ENCODE measurements at places on chromosomes 16 and 17.
A peak's percentile ranks its signal among the peaks of the same experiment; 100 is the strongest.

- no peak for DNase-seq
Measured at GRCh38 chr16:88649195-88649923, 1.5 kb downstream of the CYBA start.

- no peak for DNase-seq
Measured at GRCh38 chr16:6701096-6701495, 631.5 kb upstream of the RBFOX1 start.

GRCh38 chr16:18789515-18789849 lies 652 bp downstream of the RPS15A start:
- no peak for DNase-seq

- DNase-seq = peak; percentile 34
Measured at GRCh38 chr16:69566240-69566980, 644 bp downstream of the NFAT5 start.

- no peak for DNase-seq
Measured at GRCh38 chr16:86432691-86433090, 77.6 kb upstream of the FOXF1 start.

- DNase-seq = no peak
Measured at GRCh38 chr17:73547790-73548189, 96.5 kb downstream of the SDK2 start.

- no peak for DNase-seq
Measured at GRCh38 chr17:39144416-39144840, 7.0 kb downstream of the PLXDC1 start.

DNA sequence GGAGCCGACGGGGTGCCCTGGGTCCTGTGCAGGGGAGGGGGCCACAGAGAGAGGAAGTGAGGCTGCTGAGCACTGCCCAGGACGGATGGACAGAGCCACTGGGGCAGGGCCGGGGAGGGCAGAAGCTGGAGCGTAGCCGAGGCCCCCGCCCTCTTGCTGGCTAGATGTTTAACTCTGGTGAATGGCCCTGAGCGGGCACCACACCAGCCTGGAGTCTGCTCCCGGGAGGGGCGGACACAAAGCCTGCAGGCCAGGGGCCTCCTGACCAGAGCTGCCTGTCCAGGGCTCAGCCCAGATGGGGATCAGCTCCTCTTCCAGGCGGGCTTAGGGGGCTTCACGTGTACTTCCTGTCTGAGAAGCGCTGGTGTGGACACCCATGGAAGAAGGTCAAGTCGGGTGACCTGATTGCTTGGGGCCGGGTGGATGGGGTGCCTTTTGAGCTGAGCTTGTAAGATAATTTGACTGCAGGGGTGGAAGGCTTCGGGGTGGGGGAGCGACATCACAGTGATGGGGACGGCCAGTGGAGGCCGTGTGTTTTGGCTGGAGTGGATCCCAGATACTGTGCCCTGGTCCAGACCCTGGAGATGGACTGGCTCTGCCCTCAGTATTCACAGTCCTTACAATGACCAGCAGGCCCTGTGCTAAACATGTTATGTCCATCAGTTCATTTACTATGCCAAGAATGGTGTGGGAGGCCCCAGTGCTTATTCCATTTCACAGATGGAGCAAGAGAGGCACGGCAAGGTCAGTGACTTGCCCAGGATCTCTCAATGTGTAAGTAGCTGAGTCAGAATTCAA lies 33.7 kb upstream of the CIBAR2 start:
- no peak for DNase-seq

DNA sequence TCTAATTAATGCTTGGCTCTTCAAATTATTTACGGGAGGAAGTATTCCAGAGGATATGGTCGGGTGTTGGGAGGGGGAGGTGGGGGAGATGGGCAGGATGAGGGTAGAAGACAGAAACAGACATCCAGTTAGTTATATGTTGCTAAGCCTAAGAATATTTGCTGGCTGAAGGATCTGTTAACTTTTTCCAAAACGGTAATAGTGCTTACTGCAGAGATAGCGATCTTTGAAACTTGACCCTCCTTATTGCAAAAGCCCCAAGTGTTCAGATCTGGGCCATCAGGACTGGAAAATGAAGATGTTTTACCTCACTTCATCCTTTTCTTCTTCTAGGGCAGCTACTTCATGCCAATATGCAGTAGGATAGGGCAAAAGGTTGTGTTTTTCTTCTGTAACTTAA lies 27.0 kb upstream of the MMD start:
- no peak for DNase-seq

GRCh38 chr16:67685388-67686112 lies 18.9 kb downstream of the C16orf86 start:
- no peak for DNase-seq

GRCh38 chr16:31157136-31157535 lies 7.3 kb upstream of the PRSS36 start:
- no peak for DNase-seq

GRCh38 chr16:68590201-68590994 lies 51.3 kb downstream of the ZFP90 start:
- DNase-seq = peak; percentile 40

- no peak for DNase-seq
Measured at GRCh38 chr17:79950306-79950705, 85.4 kb downstream of the TBC1D16 start.

- no peak for DNase-seq
Measured at GRCh38 chr17:69735285-69735684, 320.8 kb downstream of the MAP2K6 start.

DNA sequence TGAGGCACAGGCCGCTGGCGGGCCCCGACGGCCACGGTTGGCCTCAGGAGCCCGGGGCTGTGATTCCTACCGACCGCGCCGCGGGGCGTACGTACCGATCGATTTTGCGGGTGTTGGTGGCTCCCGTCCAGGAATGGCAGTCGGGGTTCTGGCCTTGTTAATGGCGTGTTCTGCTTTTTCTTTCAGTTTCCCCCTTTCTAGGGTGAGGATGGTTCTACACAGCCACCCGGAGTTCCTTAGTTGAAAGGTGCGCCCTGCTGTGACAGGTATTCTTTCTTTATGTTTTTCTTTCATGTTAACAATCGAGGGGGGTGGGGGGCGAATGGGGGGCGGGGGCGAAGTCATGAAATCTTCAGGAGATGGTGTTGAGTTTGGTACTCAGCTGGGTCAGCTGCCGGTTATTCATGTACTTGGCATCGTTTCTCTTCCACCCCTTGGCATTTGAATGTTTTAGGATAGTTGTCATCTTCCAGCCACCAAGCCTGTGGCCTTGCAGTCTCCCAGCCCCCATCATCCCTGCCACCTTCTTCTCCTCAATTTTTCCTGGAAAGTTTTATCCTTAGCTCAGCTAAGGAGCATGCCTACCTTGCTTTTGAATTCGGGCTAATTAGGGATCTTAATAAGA lies 802 bp downstream of the CYLD start:
- peak; percentile 60 for DNase-seq

GRCh38 chr16:79639576-79640311 lies 39.2 kb upstream of the MAF start:
- no peak for DNase-seq

DNA sequence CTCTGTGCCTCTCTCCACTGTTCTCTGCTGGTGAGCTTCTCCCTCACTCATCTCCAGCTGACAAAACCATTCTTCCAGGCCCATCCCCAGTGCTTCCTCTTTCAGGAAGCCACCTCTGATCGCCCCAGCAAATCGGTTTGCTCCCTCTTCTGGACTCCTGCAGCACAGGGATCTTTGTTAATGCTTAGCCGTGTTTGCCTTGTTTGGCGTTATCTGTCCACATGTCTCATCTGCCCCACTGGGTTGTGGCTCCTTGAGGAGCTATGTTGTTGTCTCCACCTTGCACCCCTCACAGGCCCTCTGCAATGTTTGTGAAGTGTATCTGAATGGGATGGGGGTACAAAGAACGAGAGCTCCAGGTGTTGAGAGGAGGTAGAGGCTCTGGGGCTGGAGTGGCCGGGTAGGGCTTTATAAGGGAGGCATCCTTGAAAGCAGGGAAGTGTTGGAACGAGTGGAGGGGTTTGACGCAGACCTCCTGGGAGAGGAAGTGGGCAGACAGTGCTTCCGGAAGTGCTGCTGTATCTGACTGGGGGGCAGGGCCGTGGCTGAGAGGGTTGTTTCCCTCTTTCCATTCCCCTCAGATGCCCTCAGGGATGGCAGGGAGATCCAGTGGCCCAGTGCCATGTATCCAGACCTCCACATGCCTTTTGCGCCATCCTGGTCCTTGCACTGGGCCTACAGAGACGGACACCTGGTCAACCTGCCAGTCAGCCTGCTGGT lies 27.8 kb downstream of the CASKIN2 start:
- no peak for DNase-seq

- no peak for DNase-seq
Measured at GRCh38 chr16:23408823-23409298, 44.1 kb downstream of the COG7 start.

DNA sequence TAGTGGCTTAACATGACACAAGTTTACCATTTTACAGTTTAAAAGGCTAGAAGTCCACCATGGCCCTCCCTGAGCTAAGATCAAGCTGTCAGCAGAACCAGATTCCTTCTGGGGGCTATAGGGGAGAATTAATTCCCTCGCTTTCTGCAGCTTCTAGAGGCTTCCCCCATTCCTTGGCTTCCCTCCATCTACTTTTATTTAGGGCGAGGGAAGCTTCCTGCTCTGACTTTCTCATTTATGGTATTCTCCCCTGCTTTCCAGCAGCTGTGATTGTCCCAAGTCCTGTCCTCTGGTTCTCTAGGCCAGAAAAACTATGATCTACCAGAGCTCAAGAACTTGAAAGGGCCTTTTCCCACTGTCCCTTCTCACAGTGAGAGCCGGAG lies 4.3 kb downstream of the CETP start:
- DNase-seq = no peak

GRCh38 chr16:56514845-56515244 lies 5.0 kb downstream of the BBS2 start:
- DNase-seq = no peak

DNA sequence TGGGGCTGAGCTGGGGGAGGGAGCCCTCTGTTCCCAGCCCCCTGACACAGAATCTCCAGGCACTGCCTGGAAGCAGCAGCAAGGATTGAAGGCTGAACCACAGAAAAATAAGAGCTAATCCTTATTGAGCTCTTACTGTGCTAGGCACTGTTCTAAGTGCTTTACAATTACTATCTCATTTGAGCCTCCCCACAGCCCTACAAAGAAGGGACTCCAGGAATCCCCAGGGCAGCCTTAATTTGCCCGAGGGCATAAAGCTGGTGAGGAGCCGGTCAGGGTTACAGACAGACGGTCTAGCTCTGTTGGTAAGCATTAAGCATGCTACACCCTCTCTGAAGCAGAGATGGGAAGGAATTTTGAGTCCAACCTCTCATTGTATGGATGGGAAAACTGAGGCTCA lies 7.0 kb downstream of the SAMD14 start:
- DNase-seq = no peak

GRCh38 chr16:78321620-78322360 lies 222.3 kb downstream of the WWOX start:
- DNase-seq = no peak

- no peak for DNase-seq
Measured at GRCh38 chr16:62829607-62830006, 793.4 kb upstream of the CDH8 start.

GRCh38 chr17:7436556-7437368 lies 1.5 kb downstream of the TMEM102 start:
- DNase-seq = peak; percentile 61

GRCh38 chr17:10149573-10150399 lies 48.6 kb downstream of the GAS7 start:
- no peak for DNase-seq

DNA sequence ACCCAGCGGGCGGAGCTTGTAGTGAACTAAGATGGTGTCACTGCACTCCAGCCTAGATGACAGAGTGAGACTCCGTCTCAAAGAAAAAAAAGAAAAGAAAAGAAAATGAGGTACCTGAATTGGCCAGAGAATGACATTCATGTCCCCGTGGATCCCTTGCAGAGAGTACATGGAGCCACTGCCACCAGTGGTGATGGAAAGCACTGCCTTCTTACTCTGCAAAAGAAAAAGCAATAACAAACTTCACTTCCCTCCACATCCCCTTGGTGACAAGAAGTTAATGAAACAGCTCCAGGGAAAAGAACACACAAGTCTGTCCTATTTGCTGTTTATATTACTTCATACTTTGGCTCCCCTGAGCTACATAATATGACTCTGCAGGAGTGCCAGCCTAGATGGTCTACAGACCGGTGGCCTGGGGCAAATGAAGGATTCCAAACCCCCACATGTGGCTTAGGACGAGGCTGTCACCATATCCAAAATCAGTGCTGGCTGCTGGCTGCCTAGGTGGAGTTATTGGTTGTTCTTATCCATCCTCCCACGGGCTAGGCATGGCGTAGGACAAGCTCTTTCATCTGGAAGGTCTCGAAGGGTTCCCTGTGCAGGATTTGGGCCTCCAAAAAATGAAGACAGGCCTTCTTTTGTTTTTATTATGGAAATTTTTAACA lies 13.3 kb downstream of the NQO1 start:
- no peak for DNase-seq

GRCh38 chr16:66934138-66934838 lies at the start of gene CIAO2B:
CIAO2B (minus strand) TSS chr16:66934402; CDS start chr16:66934364, 38 bp downstream.
- peak; percentile 82 for DNase-seq

GRCh38 chr16:67054901-67055300 lies 26.0 kb downstream of the CBFB start:
- DNase-seq = no peak

DNA sequence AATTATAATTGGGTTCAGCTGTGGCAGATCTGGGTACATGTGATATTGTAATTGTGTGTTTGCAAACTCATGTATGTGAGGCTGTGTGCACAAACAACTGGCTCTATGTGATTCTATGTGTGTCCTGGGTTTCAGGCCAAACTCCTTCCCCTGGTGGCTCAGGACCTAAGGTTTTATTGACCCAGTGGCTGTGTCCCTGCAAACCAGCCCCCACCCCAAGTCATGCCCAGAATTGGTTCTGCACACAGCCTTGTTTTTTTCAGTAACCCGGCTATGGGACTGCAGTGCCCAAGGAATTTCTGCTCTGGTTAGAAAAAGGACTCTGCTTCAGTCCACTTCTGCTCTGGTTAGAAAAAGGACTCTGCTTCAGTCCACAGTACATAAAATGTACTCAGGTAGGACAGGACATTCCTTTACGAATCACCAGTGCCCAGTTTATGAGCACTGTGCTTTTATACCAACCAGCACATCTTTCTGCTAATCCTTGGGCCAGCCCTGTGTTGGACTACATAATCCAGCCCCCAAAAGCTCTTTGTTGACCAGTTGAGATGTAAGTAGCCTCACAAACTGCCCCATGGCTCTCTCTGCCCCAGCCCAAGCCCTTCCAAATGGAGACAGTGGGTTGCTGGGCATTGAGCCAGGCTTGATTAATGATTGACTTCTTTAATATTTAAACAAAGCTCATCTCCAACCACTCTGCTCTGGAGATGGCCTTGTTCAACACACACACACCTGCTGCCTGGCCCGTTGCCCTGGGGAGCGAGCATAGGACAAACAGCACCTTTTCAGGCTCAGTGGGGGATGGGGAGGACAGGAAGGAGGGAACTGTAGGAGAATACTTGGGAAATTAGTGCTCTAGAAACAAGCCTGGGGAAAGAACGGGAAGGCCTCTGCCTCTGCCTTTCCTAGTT lies 2.9 kb upstream of the KCNH6 start:
- no peak for DNase-seq

- DNase-seq = no peak
Measured at GRCh38 chr16:54817432-54817831, 113.2 kb upstream of the IRX5 start.

DNA sequence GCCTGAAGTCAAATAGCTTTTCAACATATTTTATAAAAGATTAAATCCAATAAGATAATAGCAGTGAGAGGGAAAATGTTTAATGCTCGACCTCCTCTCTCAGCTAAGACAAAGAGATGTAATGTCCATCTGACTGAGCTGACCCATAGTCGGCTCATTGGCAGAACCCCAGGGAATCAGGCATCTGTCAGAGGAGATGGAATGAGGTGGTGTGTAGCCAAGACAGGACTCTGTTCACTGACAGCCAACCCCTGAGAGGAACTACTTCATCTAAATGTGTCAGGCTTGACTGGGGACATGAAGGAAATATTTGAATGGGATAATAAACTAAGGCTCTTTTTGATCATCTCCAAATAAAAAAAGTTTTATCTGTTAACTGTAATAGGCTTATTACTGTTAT lies 188.0 kb downstream of the CDH11 start:
- no peak for DNase-seq

Measured in activated gamma-delta T cell (primary cell).